Uterine smooth muscle cell (primary cell): ENCODE measurements at places on chromosomes 5 and 9. TPM values are rescaled to one million over a fixed set of nuclear protein-coding genes. Genes with fewer than 3 reads are reported as not detected.

Gene SH3TC2
- 1.5 and 4.8 TPM in 2 replicates for total RNA-seq

Gene TTC23L
- under 0.01 TPM in 1 of 2 replicates, not detected in the other for total RNA-seq

Gene KCTD16
- total RNA-seq = 0.33 and 1.00 TPM in 2 replicates

Gene PCDHGA8
- 1.1 and 2.4 TPM in 2 replicates for total RNA-seq

Gene PTTG1
- 119 and 384 TPM in 2 replicates for total RNA-seq

Gene SYK
- not detected in 2 replicates for total RNA-seq

Gene SLC4A9
- total RNA-seq = not detected in 2 replicates

Gene SLC6A7
- under 0.01 TPM in 1 of 2 replicates, not detected in the other for total RNA-seq

Gene PCDHAC2
- total RNA-seq = 0.55 and 1.9 TPM in 2 replicates

Gene RMRP
- total RNA-seq = 11,544 and 12,668 TPM in 2 replicates

Gene BTNL9
- not detected in 2 replicates for total RNA-seq

Gene CRAT
- 31.2 and 41.6 TPM in 2 replicates for total RNA-seq
